ENCODE measurements at places on chromosomes 1 and 21.

DNA sequence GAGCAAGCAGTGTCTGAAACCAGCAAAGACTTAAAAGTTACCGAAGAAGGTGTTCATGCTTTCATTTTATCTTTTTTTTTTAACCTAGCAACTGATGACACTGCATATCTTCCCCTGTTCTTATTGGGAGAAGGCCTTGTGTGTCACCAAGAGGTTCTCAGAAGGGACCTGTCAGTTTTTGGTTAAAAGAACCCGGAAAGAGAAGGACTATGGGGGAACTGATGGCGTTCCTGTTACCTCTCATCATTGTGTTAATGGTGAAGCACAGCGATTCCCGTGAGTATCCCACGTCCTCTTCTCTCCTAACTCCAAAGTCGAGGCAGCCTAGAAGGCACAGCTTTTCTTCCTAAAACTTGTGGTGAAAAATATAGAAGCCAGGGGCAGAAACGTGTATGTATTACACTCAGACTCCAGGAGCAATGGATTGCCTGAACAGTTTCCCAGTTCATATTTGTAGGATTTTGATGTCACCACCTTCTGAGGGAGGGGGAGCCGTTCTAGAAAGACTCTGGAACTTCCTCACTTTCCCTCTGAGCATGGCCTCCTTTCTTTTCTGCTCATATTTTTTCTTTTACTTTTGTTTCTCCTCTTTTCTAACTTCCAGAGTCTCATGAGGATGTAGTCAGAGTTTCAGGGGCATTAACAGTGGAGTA lies at the start of gene MR1:
Gene MR1, plus strand, starts transcription at position 185 of the 653 bp plus-strand sequence. Its CDS starts 25 bp downstream, at position 210.
- peak; percentile 8 for DNase-seq

- DNase-seq, result no peak
These were observed 1.2 kb downstream of the LRRC42 start for GRCh38 chr1:53947172-53947907.

- DNase-seq, result no peak
These were observed 137.7 kb downstream of the LEPR start for GRCh38 chr1:65558215-65558614.

DNA sequence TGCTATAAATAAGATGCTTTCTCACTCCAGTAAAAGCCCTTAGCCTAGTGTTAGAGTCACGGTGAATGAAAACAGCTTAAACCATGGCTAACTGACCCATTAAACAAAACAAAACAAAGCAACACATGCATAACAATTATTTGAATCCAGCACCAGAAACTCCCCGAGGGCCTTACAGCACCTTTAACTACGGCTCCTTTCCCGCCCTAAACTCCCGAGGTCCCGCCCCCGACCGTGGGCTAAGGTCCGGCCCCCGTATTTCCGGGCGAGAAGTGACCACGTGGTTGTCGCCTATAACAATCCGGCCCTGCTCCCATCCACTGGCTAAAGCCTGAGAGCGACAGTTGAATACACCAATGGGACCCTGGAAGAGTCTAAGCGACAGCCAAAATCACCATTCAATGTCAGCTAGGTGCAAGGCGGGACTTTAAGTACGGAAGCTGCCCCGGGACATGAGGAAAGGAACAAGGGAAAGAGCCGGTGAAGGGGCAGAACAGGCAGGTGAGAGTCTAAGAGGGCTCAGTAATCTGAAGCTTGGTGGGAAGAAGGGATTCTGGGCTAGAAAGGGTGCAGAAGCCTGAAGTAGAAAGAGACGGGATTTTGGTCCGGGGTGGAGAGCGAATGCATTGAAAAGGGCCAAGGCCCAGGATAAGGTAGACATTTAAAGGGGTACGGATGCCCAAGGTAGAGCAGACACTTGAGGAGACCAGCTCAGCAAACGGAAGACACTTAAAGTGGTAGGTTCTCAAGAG lies at the start of gene FLAD1:
Gene FLAD1, plus strand, starts transcription at position 448 of the 752 bp plus-strand sequence. CDS start 351 bp downstream, outside the sequence.
- peak; percentile 95 for DNase-seq

- DNase-seq, result no peak
These were observed 85.8 kb upstream of the RGS1 start for GRCh38 chr1:192489748-192490147.

DNA sequence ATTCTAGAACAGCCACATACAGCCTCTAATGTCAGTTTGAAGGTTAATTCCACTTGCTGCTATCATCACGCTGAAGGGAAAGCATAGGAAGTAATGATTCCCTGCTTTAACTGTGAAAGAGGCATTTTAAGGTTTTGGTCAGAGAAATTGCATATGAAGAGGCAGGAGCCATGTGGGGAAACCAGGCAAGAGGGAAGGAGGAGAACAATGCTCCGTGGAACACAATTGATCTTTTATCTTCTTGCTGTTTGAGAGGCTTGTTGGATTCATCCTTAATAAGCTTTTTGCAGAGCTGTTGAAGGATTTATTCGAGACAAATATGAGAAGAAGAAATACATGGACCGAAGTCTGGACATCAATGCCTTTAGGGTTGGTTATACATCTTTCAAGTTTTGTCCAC lies 35.9 kb downstream of the SMAP2 start:
- no peak for DNase-seq

DNA sequence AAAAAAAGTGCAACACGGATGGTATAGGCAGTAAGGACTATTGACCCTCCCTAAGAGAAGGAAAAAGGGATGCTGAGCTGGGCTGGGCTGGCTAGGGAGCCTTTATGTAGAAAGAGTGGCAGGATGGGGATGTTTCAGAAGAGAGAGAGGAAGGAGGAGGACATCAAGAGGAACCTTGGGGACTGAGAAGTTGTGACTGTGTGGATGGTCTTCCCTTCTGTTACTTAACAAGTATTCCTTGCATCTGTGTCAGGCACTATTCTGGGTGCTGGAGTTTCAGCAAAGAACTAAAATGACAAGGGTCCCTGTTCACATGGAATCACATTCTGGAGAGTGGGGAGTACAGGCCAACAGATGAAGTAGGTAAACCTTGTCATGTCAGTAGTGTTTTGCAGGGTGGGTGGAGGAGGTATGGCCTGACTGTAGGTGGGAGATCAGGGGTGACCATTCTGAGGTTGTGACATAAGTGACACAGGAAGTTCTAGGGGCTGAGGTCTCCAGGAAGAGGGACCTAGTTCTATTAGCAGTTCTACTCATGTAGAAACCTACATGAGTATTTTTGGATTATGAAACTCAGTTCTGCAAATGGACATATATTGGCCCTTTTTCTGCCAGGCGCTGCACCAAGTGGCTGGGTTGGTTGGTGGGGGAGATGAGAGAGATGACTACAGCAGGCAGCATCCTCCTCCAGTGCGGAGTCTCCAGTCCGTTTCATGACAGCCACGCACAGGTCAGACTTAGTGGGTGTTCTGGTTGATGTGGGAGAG lies 53.8 kb downstream of the PRDM2 start:
- no peak for DNase-seq

DNA sequence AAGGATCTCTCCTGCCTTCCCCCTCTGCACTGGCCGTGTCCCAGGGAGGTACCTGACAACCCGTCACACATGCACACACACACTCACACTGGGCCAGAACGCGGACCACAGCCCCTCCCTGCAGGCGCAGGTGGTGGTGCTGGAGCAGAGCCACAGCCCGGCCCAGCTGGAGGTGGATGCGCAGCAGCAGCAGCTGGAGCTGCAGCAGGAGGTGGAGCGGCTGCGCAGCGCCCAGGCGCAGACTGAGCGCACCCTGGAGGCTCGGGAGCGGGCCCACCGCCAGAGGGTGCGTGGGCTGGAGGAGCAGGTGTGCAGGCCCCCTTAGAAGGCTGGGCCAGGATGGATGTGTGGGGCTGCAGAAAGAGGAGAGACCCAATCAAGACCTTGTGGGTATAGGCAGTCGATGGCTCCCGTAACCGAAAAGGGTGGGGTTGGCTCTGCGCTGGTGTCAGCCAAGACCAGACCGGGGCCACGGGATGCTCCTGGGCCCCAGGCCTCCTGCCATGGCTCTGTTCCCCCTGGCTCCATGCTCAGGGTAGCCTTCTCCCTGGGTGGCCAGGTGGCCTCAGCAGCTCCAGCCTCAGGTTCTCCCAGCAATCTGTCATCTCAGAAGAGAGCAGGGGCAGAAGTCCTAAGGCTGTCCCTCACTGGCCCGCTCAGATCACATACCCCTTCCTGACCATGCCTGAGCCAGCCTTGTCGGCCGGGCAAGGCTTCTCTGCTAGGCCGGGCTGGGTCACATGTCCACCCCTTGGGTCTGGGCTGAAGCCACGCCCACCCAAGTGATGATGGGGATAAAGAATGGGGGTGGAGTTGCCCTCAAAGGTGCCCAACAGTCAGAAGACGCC lies 8.9 kb downstream of the MFAP2 start:
- DNase-seq, result no peak

DNA sequence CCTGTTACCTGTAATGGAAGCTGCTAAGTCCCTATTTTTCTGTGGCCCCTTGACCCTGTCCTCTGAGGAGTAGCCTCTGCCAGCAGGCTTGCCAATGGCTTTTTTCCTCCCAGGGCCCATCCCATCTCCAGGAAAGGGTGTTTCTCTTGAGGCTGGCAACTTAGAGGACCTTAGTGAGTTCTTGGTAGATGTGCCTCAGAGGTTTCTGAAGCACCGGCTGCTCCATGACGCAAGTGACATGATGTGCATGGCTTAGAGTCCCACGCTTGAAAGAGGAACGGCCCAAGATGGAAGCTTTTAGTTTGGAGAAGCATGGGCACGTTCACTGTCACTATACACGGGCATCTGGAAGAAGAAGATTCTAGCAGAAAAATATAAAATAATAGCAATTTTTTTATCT lies 63.0 kb downstream of the TGFB2 start:
- no peak for DNase-seq

GRCh38 chr21:14040386-14040785 lies 170.4 kb downstream of the LIPI start:
- no peak for DNase-seq

DNA sequence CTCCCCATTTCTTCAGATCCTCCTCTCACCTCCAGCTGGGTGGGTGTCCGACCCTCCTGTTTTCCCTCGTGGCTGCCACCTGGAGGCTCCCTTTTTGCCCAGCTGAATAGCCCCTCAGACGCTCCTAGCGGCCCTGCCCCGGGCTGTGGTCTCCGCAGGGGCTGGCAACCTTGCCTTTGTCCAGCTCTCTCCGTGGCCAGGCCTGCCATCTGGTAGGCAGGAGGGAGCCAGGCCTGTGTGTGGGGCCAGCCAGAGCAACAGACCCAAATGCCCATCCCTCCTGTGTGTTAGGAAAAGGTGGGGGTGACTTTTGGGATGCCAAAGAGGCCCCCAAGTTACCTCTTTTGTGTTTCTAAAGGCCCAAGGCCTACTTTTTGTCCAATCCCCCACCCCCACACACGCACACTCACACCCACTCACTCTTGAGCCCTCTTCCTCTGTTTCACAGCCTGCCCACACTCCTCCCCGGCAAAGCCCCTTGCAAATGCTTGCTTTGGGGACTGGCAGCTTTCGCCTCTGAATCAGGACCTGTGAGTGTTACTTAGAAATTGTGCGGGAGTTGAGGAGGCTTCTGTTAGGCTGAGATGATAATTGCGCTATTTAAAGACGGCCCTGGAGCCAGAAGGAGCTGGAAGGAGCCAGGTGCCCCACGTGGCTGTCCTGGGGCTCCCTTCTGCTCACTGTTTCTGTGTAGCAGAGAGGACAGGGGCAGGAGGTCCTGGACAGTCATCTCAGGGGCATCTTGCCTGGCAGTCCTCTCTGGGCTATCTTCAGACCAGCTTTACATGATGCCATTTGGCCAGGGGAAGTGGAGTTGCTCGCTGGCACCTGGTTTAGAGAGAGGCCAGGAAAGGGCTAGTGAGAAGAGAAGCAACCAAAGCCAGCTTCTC lies 9.1 kb downstream of the PPFIA4 start:
- DNase-seq, result no peak

GRCh38 chr1:12203216-12204007 lies 26.4 kb upstream of the VPS13D start:
- no peak for DNase-seq

- no peak for DNase-seq
These were observed 48.2 kb upstream of the IRF2BP2 start for GRCh38 chr1:234658138-234658537.

- DNase-seq, result no peak
These were observed 735 bp upstream of the EFNA3 start for GRCh38 chr1:155077758-155078445.

DNA sequence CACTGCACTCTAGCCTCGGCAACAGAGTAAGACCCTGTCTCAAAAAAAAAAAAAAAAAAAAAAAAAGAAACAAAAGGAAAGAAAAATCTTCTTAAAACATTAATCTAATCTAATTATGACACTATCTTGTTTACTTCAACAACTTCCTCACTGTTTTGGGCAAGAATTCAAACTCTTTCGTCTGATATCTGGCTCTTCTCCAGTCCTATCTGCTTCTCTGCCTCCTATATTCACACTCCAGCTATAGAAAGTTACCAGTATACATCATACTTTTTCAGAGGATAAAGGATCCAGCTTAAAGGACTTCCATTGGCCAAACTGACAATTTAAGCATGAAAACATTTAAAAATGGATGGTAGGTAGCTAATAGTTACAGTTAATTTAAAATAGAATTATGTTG lies 47.3 kb downstream of the EIF2B3 start:
- DNase-seq, result no peak

- DNase-seq, result no peak
These were observed 91.7 kb downstream of the LIPI start for GRCh38 chr21:14119038-14119437.

GRCh38 chr21:46078978-46079351 lies 18.9 kb upstream of the COL6A2 start:
- DNase-seq, result no peak

GRCh38 chr1:15383810-15384209 lies 25.9 kb upstream of the EFHD2 start:
- DNase-seq, result no peak

- DNase-seq, result peak; percentile 18
These were observed 43.2 kb downstream of the ELK4 start for GRCh38 chr1:205588636-205589035.

GRCh38 chr1:4836574-4836973 lies 182.2 kb downstream of the AJAP1 start:
- no peak for DNase-seq

- DNase-seq, result no peak
These were observed 41.8 kb downstream of the SGIP1 start for GRCh38 chr1:66575739-66576138.

DNA sequence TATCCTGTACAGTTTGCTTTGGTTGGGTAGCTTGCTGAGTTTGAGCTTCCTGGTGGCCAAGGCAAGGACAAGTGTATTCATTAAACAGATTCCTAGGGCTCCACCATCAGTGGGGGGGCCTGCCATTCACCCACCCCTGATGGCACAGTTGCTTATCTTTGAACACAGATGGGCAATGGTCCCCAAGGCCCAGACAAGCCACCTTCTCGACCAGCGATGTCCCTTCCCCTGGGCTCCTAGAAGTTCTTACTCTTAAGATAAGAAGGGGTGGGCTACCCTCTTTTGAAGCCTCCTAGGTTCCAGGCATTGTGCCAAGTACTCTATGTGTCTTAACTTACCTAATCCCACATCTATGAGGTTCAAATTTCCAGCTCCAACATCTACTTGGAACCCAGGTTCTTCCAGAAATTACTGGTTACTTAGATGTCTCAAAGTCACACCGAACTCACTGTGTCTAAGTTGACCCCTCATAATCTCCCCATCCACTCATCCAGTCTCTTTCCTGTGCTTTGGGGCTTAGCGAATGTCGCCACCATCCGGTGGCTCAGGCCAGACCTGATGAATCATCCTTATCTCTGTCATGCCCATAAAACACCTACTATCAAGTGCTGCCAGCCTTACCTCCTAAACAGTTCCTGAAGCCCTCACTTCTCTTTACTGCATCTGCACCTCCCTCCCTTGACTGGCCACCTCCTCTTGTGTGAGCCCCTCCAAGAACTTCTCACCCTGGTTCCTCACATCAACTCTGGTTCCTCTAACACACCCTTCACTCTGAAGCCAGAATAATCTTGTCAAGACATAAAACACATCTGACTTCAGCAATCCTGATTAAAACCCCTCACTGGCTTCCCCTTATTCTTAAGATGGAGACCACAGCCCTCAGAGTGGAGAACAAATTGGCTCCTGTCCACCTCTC lies 50.1 kb downstream of the KLHDC7A start:
- DNase-seq, result no peak

Data from amygdala (tissue), 56 donors.